ENCODE measurements at places on chromosomes 2 and 18.

DNA sequence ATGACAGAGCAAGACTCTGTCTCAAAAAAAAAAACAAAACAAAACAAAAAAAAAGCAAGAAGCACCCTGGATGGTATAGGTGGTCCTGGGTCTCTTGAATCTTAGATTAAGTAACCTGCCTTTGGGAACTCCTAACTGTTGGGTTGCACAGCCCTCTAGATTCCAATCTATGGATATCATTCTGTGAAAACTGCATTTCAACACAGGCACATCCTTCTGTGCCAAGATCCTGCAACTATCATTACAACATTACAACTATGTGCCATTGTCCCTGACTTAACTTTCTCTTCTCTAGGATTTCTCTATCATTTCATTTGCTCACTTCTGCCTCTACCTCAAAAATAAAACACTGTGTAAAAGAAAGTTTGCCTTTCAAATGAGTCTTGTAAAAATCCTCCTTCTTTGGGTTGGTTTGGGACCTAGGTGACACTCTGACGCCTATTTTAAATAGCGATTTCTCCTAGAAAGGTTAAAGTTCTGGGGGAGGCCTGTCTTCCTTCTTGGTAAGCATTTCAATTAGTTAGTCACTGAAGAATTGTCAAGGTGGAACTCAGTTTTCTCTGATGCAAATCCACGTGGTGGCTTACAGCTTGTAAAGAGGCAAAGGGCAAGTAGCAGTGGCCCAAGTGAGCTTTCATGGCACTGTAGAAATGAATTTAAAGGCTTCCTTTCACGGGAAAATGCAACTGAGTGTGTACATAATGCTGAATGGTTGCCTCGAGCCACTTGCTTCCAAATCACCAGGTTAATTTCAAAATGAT, 9.2 kb downstream of the LGALSL start:
- DNase-seq, result no peak

GRCh38 chr2:120396861-120397811, 51.2 kb downstream of the INHBB start:
- DNase-seq, result no peak

DNA sequence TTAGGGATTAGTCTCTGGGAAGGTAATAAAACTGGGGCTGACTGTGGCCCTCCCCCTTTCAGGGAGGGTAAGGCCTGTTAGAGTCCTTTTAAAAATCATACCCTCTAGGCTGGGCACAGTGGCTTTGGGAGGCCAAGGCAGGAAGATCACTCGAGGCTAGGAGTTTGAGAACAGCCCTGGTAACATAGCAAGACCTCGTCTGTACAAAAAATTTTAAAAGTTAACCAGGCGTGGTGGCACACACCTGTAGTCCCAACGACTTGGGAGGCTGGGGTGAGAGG, 118.7 kb downstream of the STPG4 start:
- DNase-seq, result no peak

GRCh38 chr18:26738706-26739105, 126.8 kb downstream of the AQP4 start:
- no peak for DNase-seq

DNA sequence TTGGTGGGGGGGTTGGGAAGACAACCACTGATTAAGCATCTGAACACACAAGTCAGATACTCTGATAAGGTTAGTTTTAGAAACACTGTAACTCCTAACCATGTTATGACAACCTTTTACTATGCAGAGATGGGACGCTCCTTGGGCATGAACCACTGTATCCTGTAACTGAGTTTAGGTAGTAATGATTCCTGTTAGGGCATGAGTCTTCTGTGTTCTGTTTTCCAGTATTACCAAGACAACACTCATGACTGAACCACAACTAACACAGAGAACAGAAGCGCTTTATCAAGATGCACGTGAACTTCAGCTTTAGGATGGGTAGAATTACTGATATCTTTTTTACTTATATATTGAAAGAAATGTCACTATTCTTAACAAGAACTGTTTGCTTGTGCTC, 14.1 kb upstream of the CREB1 start:
- DNase-seq, result no peak

GRCh38 chr2:112048887-112049286, 6.2 kb upstream of the TMEM87B start:
- DNase-seq, result peak; percentile 57

- no peak for DNase-seq
Measured at GRCh38 chr2:239392072-239392357, 8.8 kb downstream of the HDAC4 start.

DNA sequence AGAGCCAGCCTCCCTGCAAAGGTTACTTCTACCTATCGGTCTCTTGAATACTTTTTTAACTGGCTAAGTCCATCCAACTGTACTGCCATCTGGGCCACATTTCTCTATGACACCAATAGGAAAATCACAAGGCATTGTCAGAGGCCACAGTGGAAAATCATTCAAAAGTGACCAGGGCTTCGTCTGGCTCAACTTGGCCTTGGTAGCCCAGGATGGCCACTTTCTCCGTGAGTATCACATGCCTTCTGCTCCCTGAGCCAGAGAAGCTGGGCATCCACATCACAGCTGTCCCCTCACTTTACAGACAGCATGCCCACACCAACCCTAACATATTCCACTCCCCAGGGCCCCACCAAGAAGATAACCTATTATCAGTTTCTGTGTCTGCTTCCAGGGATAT, 5.8 kb downstream of the CIB4 start:
- no peak for DNase-seq

- no peak for DNase-seq
Measured at GRCh38 chr2:20697322-20697934, 30.5 kb downstream of the GDF7 start.

GRCh38 chr2:28348921-28349320, 43.7 kb upstream of the FOSL2 start:
- DNase-seq, result no peak

GRCh38 chr2:201546576-201546975, 95.0 kb downstream of the STRADB start:
- DNase-seq, result no peak

GRCh38 chr2:10407841-10408648, 40.1 kb downstream of the ODC1 start:
- peak; percentile 49 for DNase-seq

GRCh38 chr2:80008596-80008995, 296.0 kb downstream of the LRRTM1 start:
- DNase-seq, result no peak

- no peak for DNase-seq
Measured at GRCh38 chr2:169354244-169354643, 8.1 kb downstream of the LRP2 start.

GRCh38 chr18:33745871-33746545, 168.0 kb downstream of the ASXL3 start:
- no peak for DNase-seq

DNA sequence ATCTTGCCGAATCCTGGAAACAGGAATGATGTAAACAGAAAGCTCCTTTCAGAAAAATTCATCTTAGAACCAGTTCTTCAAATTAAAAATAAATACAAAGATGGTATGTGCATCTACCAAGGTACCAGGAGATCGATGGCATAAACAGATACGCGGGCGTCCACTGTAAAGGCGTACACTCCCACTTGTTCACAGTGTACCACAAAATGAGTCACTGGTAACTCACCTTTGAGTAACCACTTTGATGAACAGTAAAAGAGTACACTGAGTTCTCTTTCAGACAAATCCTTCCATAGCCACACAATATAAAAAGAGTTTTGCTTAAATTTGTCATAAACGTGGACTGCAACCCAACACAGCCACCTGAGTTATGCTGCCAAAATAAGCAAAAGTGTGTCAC, 128.3 kb downstream of the DNER start:
- DNase-seq, result no peak

- DNase-seq, result no peak
Measured at GRCh38 chr2:113078350-113078839, 10.6 kb downstream of the IL1F10 start.

- DNase-seq, result peak; percentile 40
Measured at GRCh38 chr18:48931680-48932461, 18.9 kb downstream of the SMAD7 start.

- DNase-seq, result no peak
Measured at GRCh38 chr2:239644011-239644410, 243.2 kb upstream of the HDAC4 start.

DNA sequence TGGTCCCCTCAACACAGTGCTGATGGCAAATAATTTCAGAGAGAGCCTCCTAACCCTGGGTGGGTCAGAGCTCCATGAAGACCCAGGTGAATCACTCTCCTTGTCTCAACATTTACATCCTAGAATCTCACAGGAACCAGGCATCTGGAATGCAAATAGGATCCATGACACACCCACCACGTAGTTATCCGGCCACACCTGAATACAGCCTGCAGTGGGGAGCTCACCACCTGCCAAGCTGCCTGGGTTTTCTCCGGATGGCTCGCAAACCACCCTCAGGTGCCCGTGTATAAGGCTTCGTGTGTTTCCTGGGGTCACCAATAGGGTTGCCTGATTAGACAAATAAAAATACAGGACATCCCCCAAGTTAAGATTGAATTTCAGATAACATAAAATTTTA, 9.9 kb downstream of the CHST10 start:
- DNase-seq, result no peak

- DNase-seq, result no peak
Measured at GRCh38 chr2:150485871-150486538, 1.5 kb downstream of the RND3 start.

DNA sequence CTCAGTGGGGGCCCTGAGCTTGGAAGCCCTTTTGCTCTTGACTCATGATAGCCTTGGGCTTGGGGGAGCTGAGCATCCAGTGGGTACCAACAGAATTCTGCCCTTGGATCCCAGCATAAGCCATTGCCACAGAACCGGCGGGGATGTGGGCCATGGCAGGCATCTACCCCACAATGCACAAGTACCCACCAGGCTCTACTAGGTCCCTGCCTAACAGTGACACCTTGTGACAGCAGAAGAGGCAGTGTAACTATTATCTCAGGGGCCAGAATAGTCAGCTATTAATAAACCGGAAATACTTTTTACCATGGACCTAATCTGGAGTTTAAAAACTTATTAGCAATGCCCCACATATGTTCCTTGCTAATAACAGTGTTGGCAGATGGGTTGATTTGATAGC, 397.2 kb downstream of the TMEM182 start:
- no peak for DNase-seq

- DNase-seq, result no peak
Measured at GRCh38 chr2:36902385-36903120, 63.8 kb downstream of the STRN start.

DNA sequence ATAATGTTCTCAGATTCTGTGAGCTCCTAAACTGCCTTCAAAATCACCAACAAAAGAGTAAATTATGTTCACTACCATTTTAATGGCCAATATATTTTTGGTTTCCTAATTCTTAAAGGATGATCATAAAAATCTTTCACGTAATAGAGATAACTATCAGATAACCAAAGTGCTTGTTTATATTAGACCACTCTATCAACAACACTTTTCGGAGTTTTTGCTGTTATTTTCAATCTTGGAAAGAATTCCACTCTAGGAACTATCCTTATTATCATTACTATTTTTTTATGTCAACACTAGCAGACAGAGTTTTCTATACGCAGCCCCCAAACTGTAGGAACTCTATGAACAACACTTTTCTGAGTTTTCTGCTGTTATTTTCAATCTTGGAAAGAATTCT, 782.5 kb upstream of the ZEB2 start:
- DNase-seq, result no peak

DNA sequence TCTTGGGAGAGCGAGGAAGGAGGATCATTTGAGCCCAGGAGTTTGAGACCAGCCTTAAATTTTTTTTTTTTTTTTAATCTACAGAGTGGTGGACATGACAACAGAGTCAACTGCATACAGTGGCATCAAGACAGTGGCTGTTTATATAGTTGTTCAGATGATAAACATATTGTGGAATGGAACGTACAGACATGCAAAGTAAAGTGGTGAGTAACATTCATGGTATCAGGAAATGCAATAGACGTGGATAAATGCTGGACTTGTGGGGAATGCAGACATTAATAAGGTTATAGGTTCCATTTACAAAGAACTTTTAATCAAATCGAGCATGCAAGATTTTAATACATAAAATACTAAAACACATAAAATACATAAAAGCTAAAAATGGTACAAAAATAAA, 11.9 kb downstream of the WDR43 start:
- DNase-seq, result no peak

DNA sequence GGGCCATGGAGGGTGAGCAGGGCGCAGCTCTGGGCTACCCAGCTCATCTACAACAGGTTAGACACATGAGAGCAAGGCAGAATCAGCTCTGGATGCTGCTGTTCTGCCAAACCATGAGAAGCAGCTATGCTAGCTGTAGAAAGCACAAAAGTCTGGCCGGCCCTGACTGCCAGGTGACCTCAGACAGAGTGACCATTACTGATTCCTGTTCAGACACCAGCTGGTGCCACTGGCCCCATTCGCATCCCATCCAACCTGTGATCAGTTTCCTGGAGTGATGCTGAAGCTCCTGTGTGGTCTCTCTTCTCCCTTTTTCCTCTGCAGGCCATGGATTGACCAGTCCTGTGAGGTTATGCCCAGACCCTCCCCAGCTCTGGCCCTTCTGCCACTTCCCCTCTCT, 14.3 kb downstream of the RBMS1 start:
- DNase-seq, result no peak

DNA sequence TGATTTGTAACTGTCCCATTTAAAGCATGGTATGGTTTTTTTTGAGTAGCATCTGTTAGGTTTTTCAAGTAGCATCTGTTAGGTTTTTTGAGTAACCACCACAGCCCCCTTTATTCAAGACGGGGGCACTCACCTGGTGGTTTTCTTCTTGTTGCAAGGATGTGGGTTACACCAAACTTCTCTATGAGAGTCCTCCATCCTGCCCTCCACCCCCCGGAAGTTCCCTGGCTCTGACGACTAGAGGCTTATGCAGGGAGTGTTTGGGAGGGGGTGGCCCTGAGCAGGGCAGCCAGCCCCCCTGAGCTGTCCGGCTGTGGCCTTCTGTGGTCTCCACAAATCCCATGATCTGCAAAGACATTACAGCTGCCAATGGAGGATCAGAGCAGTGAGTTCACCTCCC, 39.3 kb downstream of the MTCL1 start:
- DNase-seq, result peak; percentile 12

GRCh38 chr2:229553091-229553490, 161.3 kb downstream of the DNER start:
- no peak for DNase-seq

DNA sequence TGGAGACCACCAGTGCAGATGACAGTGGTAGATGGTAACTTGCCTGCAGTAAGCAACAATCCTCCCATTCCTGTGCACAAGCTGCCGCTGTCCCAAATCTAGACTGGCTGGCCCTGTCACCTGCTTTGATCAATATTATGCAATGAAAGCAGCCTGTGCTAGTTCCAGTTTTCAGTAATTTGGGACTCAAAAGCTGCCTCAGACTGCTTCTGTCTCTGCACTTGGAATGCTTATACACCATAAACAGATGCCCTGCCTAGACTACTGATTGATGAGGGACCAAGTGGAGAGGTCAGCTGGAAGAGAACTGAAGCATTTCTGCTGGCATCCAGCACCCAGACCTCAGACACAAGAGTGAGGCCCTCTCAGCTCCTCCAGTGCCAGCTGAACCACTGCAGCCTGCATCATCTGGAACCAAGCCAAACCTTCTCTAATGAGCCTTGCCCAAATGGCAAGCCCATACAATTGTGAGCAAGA, 24.9 kb downstream of the CCBE1 start:
- DNase-seq, result no peak

GRCh38 chr18:8249811-8250210, 359.4 kb upstream of the RAB12 start:
- no peak for DNase-seq

All from CD4-positive, alpha-beta T cell treated with Interleukin-15 for 4 hours (primary cell).